ENCODE measurements at places on chromosomes 5 and 9.

- DNase-seq = no peak
Measured at GRCh38 chr9:15386465-15386864, 36.2 kb upstream of the SNAPC3 start.

- DNase-seq = no peak
Measured at GRCh38 chr5:76445063-76445462, 42.0 kb downstream of the IQGAP2 start.

DNA sequence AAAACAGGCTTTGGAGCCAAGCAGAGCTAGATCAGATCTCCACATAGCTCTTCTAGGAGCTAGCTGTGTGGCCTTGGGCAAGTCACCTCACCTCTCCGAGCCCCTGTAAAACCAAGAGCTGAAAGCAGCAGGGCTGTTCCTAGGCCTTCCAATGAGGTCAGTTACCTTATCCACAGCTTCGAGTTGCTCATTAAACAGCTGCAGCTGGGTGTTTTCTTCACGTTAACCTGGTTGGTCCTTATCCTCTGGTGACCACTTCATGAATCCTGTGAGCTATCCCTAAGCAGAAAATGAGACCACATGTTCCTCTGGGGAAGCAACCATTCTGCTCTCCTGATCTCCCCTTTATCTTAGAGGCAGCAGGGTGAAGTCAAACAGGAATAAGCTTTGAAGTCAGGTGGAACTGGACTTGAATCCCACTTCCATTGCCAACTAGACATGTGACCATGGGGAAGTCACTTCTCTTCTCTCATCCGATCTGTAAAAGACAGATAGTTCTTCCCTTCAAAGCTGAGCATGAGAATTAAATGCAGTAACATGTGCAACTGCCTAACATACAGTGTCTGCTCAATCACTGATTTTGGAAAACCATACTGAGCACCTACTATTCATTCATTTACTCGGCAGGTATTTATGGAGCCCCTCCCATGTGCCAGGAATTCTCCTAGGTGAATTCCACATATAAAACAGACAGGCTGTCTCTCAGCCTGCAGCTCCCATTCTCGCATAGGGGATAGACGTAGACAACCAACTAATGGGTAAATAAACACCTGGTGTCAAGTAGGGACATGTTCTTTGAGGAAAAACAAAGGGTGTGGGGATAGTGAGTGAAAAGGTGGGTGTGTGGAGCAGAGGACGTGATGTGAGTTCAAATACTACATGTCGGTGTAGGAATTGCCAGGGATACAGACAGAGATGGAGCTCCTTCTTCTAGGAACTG lies 111.7 kb upstream of the BOD1 start:
- DNase-seq = no peak

DNA sequence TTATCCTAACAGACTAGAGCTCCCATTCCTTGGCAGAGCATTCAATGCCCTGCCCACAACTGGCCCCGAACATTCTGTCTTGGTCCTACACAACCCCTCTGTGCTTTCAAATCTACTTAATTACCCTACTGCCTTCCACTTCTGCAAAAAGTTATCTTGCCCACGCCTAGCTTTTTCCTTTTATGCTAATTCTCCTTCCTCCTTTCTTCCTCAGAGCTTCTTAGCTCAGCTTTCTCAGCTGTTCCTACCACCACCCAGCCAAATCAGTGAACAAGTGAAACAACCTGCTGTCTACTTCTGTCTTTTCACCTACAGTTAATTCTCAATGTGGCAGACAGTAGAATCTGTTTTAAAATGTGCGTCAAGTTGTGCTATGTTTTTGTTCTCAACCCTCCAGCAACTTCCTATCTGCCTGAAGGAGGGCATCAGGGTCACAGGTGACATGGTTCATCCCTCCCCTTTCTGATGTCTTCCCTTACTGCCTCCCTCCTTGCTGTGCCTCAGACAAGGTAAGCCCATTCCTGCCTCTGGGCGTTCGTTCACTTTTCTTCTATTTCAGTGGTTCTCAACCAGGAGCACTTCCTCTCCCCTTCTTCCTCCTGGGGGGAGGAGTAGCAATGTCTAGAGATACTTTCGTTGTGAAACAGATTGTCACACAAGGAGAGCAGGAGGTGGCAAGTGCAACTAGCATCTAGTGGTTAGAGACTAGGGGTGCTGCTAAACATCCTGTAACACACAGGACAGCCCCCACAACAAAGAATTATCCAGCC lies 1.3 kb upstream of the REEP5 start:
- peak; percentile 41 for DNase-seq

DNA sequence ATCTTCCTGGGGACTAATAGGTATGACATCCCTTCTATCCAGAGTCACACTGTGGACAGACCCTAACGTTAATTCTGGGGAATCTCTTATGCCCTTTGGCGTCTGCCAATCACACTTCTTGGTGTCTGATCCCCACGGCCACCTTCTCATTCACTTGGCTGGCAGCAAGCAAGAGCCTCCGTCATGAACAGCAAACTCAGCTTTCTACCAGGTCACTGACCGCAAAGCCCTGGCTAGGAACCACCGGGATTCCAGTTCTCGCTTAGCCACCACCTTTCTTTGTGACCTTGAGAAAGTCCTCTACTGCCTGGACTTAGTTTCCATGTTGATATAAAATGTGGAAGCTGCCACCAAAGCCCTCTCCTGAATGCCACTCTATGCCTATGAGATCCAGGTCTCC lies 67.7 kb upstream of the FCN1 start:
- no peak for DNase-seq

- DNase-seq = no peak
Measured at GRCh38 chr9:120362446-120362845, 217.5 kb downstream of the CDK5RAP2 start.

- no peak for DNase-seq
Measured at GRCh38 chr9:17776735-17777134, 197.9 kb downstream of the SH3GL2 start.

- DNase-seq = peak; percentile 61
Measured at GRCh38 chr9:131578731-131579504, 33.6 kb downstream of the PRRT1B start.

GRCh38 chr5:176436656-176437055 lies 11.5 kb upstream of the FAF2 start:
- DNase-seq = no peak

Data from activated gamma-delta T cell treated with Interleukin-2 at 50 U/mL for 16 hours (primary cell).